Stimulated activated CD4-positive, alpha-beta T cell treated with anti-CD3 and anti-CD28 coated beads, Interleukin-15, amount 100 ng/mL, for 1 hour (primary cell): ENCODE measurements at places on chromosomes 12 and 14.

DNA sequence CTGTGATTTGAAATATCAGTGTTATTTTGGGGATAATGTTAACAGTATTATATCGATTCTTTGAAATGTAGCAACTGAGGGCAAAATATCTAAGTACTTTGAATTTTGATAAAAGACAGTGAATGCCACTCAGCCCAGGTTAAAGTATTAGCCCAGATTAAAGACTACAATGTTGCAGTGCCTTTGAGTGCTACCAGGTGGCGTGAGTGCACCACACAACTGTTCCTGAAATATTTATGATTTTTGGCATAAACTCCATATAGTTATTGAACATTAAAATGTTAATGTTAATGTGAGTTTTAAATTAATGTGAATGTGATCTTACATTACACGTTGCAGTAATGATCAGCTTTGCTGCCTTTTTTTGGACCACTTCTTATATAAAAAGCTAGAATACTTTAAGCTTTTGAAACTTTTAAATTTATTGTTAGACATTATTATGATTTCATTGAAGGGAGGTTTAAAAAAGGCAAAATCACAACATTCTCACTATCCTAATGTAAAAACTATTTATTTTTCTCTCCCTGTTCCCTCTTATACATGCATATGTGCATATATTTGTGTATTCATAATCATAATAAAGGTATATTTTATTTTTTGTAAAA lies 22.5 kb downstream of the MRPS35 start:
- DNase-seq = no peak

DNA sequence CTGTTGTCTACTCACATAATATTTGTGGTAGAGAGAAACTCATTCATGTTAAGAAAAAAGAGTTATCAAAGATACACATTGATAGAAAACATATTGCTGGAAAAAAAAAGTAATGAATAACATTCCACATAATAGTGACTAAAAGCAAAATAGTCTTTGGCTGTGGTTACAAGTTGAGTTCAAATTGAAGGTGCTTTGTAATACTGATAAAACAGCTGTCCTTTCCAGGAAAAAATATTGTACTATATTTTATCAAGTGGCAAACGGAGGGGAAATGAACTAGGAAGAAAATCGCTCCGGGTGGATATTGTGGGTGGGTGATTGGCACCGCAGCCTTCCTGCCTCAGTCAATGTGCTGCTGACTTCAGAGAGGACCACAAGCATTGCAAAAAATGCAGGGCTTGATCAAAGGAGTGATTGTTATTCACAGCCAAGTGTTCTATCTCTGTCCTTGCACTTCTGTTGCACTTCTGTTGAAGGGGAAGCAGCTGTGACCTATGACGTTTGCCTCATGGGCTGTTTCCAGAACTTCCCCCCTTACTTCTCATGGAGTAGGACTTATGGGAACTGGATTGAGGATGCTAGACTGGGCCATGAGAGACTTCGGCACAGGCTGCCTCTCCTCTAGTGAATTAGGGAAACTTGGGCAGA lies 114.4 kb downstream of the VRK1 start:
- no peak for DNase-seq

- no peak for DNase-seq
These were observed 41.5 kb downstream of the SNAPC1 start for GRCh38 chr14:61803755-61804154.

DNA sequence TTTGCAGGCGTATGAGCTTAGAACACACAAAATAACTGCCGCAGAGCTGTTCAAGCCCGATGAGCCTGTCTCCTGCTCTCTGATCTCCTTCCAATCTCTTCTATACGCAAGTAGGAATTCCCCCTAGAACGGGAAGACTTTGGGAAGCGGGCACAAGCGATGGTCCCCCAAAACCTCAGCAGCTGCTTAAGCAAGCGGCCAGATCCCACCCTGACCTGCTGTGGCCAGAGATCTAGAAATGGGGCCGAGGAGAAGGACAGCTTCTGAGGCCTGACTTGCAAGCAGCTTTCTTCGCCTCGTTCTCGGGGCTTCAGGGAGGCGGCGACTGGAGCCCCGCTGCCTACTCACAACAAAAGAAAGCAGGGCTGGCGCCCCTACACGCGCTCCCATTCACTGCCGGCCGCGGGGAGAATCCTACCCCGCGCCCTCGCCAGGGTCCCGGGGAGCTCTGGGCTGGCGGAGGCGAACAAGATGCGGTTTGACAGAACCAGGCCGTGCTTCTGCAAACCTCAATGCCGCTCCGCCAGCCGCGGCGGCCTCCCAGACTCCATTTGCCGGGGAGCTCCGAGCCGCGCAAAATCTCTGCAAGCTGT lies 922 bp downstream of the TBX5 start:
- DNase-seq = no peak
